ENCODE measurements at places on chromosomes 7 and 10.

DNA sequence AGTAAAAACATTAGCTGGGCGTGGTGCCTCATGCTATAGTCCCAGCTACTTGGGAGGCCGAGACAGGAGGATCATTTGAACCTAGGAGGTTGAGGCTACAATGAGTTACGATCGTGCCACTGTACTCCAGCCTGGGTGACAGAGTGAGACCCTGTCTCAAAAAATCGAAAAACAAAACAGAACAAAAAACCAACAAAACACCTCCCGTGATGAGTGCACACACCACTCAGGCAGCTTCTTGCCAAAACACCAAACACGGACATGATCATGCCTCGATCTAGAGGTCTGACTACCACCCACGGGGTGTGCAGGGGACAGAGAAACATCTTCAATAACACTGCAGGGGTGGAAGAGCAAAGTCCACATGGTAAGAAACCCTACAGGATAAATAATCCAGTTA lies 44.4 kb downstream of the AMZ1 start:
- DNase-seq = no peak

DNA sequence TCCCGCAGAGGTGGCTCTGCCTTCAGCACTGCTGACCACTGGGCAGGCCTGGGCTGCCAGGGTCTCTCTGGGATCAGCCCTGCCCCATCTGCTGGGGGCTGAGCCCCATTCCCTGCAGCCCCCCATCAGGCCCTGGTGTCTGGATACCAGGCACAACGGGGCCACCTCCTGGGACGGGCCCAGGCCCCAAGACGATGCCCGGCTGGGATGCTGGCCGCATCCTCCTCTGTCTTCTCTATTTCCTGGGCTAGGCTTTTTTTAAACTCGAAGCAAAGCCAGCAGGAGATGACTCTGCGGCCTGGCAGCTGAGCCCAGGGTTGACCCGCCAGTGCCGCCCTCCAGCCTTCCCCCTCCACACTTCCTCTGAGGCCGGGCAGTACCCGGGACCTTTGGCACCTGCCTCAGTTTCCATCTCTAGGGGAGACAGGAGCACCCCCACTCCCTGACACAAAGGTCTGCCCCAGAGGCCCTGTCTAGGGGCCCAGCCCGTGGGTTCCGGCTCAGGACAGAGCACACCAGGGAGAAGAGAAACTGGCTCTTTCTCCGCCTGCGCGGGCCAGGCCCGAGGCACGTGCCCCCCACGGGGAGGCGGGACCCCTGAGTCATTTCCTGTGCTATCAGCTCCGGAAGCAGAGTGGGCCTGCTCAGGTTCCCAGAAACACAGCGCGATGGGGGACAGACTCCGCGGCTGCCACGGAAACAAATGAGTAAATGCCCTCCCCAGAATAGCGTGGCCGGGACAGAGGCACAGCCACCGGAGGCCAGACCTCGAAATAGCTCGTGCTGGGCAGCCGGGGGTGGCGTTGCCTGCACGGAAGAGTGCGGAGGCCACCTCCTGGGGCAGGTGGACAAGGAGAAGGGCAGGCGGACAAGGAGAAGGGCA lies 84.6 kb upstream of the PDGFA start:
- DNase-seq = peak; percentile 84

- DNase-seq = no peak
Observed at GRCh38 chr10:44347609-44348400, 37.1 kb downstream of the CXCL12 start.

DNA sequence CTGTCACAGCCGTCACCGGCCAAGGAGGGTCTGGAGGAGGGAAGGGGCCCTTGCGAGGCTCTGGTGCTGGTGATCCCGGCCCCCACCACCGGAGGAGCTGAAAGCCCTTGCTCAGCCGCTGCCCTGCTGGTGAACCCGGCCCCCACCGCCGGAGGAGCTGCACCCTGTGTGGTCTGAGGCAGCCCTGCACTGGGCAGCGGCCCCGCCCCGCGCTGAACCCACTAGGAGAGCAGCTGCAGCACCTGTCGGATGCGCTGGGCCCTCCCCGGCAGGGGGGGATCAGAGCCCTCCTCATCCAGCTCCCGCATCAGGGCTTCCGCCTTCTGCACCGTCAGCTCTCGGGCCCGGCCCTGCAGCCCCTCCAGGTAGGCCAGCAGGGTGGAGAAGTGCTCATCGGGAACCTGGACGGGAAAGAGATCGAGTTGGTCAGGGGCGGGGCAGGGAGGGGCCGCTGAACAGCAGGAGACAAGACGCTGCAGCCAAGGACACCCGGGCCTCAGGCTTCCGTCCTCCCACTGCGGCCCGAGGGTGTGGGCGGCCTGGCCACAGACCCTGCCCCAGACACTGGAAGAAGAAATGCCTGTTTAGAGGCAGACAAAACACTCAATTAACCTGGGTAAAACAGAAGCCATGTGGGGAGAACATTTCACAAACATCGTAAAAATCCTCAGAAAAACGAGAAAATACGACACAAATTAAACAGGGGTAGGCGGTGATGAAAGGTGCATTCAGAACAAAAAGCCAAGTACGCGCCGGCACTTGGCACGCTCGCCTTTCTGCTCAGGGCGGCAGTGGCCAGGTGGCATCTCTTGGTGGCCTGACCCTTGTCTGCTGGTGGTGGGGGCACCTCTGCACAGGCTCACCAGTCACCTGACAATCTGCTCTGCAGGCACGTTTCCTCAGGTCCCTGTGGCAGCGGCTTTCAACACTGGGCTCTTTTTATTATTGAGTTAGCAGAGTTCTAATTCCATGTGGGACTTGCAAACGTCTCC lies 14.7 kb downstream of the CYP2W1 start:
- no peak for DNase-seq

- DNase-seq = no peak
Observed at GRCh38 chr7:151819866-151820265, 57.0 kb downstream of the PRKAG2 start.

- no peak for DNase-seq
Observed at GRCh38 chr10:6530211-6530840, 49.8 kb downstream of the PRKCQ start.

- no peak for DNase-seq
Observed at GRCh38 chr10:125494651-125495239, 188.2 kb downstream of the TEX36 start.

- no peak for DNase-seq
Observed at GRCh38 chr7:135328526-135328925, 94.9 kb downstream of the STRA8 start.

DNA sequence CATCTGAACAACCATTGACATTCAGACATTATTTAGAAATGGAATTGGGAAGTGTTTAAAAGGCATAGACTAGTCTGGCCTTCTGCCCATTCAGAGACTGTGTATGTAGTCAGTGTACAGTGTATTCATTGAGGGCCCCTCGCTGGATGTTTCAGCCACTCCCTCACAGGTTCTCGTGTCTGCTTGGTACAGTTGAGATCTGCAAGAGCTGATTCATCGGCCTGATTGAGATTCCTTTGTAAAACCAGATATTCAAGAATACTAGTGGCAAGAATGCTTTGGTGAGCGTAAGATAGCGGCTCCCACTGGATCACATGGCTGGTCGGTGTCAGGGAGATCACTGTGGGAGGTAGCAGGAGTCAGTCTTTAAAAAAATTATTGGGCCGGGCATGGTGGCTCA lies 119.5 kb downstream of the TCF7L2 start:
- DNase-seq = no peak

DNA sequence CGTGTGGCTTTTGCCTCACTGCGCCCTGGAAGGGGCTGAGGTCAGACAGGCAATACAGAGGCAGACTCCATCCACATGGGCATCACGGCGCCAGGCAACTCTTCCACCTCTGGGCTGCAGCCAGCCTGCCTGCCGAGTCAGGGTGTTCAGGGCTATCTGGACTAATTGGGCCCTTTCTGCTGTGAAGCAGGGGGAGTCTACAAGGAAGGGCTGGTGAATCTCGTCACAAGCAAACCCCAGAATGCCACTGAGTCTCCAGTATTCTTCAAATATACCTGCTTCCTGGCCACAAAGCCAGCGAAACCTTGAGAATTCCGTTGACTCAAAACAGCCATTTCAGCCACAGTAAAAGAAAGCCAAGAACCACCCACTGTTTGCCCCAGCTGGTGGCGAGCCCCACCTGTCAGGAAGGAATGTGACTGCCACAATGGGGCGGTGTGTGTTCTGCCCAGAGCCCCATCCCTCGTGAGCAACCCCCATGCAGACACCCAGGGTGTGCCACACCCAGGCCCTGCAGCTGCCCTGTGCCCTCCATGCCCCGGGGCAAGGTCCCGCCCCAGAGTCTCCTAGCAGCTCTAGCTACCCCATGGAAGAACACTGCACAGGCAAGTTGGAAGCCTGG lies 117.3 kb downstream of the FAM53B start:
- DNase-seq = no peak

DNA sequence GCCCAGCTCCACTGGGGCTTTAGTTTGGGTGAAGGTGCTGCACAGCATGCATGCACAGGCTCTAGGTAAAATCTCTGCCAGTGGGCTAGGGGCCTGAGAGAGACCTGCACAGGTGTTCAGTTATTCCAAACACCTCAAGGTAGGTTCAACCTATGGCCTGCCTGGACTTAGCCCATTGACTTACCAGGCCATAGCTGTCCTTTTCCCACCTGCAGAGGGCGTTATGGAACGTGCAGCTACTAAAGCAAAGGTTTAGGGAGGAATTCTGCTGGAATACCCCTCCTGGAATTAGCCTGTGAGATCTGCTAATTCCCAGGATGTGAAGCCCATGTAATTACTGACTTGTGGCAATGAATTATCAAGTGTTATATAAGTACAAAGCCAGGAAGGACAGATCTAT lies 3.6 kb downstream of the VWC2 start:
- no peak for DNase-seq

- DNase-seq = no peak
Observed at GRCh38 chr7:84921154-84921553, 265.7 kb downstream of the SEMA3D start.

DNA sequence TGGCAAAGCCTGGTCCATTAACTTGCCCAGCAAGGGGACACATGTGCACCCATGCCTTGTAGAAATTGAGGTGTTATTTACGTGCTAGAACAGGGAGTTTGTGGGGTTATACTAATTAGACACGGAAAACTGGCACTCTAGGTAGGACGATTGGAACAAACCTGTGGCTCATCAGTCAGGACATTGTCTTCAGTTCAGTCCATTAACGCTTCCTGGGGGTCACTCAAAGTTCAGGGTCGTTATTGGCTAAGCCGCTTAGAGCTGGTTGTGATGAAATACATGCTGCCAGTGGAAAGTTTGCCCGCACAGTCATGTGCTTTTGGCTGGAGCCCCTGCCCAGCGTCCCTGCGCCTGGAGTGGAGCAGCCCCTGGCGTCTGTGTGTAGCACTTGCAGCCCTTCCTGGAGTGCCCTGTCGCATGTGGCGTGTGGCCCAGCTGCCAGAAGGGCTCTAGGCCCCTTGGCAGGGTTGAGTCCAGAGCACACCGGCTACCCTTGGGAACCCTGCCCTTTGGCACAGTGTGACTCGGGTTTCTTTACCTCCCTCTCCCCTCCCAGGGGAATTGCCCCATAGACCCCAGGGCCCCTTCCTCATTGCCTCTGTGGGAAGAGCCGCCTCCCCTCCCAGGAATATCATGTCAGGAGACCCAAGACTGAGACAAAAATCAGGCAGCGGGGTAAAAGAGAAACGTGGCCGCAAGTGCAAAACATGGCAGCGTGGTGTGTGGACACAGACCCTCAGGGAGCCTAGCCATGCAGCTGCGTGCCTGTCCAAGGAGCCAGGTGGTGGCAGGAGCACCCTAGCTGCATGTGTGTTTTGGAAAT lies 9.8 kb downstream of the ZNF775 start:
- DNase-seq = no peak

DNA sequence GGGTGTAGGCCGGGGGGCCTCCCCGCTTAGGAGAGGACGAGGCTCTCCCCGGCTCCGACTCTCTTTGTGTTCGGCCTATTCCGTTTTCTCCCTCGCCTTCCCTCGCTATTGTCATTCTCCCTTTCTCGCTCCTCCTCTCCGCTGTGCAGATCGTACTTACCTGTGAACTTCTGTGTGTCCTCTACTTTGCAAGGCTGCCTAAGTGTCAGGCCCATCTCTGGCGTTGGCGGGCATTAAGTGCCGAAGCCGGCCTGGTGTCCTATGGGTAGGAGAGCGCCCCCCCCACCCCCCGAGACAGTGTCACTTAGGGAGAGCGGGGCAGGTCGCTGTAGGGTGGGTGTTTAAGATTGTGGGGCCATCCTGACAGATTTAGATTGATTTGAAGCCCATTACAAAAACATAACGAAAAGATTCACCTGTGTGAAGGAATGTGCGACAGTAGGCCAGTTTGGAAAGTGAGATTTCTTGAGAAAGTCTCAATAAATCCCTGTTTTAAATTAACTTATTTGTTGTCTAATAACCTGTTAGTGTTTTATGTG lies 579 bp downstream of the RBM33 start:
- no peak for DNase-seq

- DNase-seq = no peak
Observed at GRCh38 chr10:60410970-60411369, 21.3 kb upstream of the ANK3 start.

DNA sequence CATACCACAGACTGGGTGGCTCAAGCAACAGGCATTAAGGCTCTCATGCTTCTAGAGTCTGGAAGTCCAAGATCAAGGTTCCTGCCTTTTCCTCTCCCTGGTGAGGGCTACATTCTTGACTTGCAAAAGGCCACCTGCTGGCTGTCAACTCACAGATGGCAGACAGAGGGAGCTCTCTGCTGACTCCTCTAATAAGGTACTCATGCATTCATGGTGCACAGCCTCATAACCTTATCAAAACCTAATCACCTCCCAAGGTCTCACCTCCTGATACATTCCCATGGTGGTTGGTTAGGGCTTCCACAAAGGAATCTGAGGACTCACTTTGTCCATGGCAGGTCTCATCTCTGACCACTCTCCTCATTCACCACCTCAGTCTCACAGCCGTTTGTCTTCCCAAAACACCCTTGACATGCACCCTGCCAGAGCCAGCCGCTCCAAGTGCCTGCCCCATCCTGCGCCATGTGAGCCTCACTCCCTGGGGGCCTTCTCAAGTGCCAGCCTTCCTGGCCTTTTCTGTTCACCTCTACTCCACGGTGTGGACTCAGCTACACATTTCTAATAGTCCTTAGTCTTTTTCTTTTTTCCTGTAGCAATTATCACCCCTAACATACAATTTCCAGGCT lies 400.3 kb upstream of the ADARB2 start:
- no peak for DNase-seq

GRCh38 chr10:62541811-62542210 lies 167.6 kb downstream of the ZNF365 start:
- no peak for DNase-seq

- DNase-seq = no peak
Observed at GRCh38 chr10:53458007-53458406, 685.4 kb upstream of the MBL2 start.

DNA sequence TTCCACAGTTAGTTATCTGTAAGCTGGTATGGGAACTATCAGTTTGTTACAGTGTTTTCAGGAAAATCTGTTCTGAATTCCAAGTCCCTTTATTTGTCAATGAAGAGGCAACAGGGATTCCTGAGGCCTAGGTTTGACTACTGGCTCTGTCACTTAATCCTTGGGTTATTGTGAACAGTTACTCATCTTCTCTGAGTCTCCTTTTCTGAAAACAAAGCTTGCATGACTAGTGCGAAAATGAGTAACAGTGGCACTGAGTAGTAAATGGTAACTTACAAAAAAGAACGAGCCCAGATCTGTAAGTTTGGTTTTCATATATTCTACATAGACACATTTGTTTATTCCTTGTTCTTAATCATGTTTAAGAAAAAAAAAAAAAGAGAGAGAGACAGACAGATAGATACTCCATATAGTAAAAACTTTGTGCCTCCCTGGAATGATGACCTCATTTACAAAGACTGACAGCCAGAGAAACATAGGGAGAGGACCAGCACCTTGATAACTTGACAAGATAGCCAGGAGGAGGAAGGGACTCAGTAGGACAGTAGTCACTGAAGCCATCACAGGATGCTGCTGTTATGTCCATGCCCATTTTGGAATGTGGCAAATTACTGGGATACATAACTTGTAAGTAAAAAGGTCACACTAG lies 1.9 kb downstream of the MRPS33 start:
- no peak for DNase-seq

GRCh38 chr7:98230746-98231471 lies 19.7 kb downstream of the BHLHA15 start:
- no peak for DNase-seq
